NCI-H446 (cell line): ENCODE measurements at places on chromosomes 11 and 22.

- DNase-seq, result no peak
Observed at GRCh38 chr11:70353900-70354568, 44.3 kb upstream of the CTTN start.

- no peak for DNase-seq
Observed at GRCh38 chr11:63866211-63866610, 27.3 kb downstream of the MARK2 start.

DNA sequence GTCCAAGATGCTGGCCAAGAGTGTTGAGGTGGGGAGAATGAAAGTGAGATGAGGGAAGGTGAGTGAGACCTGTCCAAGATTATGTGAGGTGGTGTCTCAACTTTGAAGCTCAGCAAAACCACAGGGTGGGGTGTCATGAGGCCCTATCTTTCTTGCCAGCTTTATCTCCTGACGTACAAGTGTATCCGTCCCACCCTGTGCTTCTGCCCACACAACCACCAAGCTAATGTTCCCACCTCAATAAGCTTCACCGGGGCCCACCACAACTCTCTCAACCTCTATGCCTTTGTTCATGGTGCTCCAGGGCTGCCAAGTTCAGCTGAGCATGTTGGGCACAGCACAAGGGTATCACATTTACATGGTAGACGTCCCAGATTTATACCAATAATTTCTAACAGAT lies 7.1 kb upstream of the TPST2 start:
- DNase-seq, result no peak

DNA sequence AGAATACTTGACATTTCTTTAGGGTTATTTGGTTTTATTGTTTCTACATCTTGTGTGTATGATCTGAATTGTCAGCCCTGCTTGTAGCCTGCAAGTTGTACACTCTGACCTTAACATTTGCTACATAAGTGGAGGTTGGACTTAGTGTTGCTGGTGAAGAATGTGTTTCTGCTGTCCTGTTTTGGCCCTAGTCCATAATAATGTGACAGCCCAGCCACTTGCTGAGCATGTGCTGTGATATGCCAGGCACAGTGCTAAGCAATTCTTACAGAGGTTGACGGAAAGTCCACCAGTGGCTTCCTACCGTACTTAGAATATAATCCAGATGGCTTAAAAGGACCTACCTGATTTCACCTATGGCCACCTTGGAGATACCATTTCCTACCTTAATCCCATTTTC lies 526.6 kb downstream of the NELL1 start:
- DNase-seq, result no peak

GRCh38 chr11:67179892-67180490 lies 60.9 kb downstream of the KDM2A start:
- no peak for DNase-seq

- no peak for DNase-seq
Observed at GRCh38 chr22:20165913-20166312, 15.1 kb upstream of the CCDC188 start.

GRCh38 chr22:42680648-42681047 lies 31.5 kb upstream of the CYB5R3 start:
- DNase-seq, result no peak

- no peak for DNase-seq
Observed at GRCh38 chr11:41435531-41435930, 23.9 kb downstream of the LRRC4C start.

DNA sequence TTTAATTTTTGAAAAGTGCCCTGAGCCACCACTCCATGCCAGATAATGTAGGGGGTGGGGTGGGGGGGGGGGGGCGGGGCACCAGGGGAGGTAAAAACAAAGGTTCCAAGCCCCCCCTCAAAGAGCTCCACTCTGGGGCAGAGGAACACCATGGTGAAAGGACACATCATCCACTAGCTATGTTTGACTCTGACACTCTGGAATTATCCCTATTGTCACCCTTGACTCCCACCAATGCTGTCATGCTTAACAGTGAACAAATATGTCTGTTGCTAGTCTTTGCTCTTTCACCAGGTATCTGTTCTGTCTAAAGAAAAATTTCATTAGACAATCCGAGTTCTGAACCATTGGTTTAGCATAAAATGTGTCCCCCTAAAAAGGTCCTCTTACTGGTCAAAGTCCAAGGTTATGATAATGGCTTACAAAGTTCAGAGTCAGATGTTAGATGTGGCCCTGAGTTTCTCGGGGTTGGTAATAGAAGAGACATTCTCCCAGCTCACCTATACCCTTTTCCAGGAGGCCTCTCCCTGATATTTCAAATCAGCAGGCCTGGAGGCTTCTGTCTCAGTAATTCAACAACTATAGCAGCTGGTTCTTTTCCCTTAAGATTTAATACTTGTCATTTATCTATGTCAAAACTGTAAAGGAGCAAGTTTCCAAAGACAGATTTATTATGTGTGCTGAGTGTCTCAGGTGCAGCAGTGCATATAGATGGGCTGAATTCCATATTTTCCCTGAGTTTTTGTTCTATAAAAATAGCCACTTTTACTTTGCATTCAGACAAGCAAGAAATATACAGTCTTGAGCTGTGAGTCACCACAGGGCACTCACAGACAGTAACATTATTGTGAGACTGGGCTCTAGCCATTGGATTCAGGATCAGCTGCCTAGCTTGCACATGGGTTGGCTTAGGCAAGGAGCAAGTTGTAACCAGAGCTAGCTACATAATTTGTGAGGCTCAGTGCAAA lies 174.1 kb downstream of the CSNK2A3 start:
- no peak for DNase-seq
